ENCODE measurements at places on chromosomes 2 and 18. TPM values are rescaled to one million over a fixed set of nuclear protein-coding genes. Genes with fewer than 3 reads are reported as not detected.

The FHOD3 gene
- total RNA-seq = not detected

The SCYGR3 gene
- not detected for total RNA-seq

GRCh38 chr2:890791-891190, 59.9 kb upstream of the SNTG2 start:
- H3K4me1 ChIP-seq = no peaks in the 10 kb centered on the region
- no peak overlapping the region for H3K4me3 ChIP-seq
- no peak for DNase-seq

The TCF23 gene
- total RNA-seq = not detected

The LHCGR gene
- not detected for total RNA-seq

GRCh38 chr18:48814490-48815178, 136.1 kb downstream of the SMAD7 start:
- H3K27ac ChIP-seq = peak overlapping the region; percentile 82
- H3K36me3 ChIP-seq = no peaks in the 10 kb centered on the region
- H3K4me3 ChIP-seq = no peak overlapping the region
- H3K4me1 ChIP-seq = peaks cover 47% of the 10 kb centered on the region

The NPPC gene
- total RNA-seq = not detected

DNA sequence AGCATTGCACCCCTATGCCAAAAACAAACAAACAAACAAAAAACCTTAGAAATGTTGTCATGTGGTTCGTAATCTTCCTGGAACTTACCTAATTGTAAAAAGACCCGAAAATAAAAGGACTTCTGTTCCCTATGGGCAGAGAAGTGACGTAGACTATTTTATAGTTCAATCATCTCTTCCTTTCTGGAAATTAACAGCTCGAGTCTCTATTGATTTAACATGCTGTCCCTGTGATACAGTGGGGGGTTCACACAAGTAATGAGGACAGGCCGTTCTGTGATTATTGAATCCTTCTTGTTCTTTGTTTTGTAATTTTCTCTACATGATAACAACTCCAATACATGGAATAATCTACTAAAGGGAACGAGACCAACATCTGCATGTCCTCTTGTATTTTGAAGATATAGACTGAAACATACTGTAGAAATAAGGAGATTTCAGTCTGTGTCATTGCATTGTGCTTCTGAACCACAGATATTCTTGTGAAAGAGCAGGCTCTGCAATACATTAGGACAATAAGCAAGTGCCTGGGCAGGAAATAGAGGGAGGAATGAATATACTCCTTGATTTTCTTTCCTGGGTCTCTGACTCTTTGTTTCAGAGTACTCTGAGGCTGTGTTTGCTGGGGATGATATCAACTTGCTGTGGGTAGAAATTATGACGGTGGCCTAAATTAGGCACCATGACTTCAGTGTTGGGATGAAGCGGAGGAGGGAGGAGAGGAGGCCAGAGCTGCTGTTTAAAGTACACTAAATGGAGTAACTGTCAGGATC, 65.7 kb upstream of the PPM1B start:
- H3K36me3 ChIP-seq = no peaks in the 10 kb centered on the region
- no peak for DNase-seq
- H3K27ac ChIP-seq = no peak overlapping the region

GRCh38 chr2:85534881-85535280, 4.1 kb upstream of the MAT2A start:
- no peaks in the 10 kb centered on the region for H3K27me3 ChIP-seq
- peaks cover 12% of the 10 kb centered on the region for H3K4me1 ChIP-seq
- H3K36me3 ChIP-seq = no peaks in the 10 kb centered on the region

The CD226 gene
- total RNA-seq = 95.7 TPM

- no peaks in the 10 kb centered on the region for H3K27me3 ChIP-seq
- no peak overlapping the region for H3K4me3 ChIP-seq
- no peak for DNase-seq
- no peaks in the 10 kb centered on the region for H3K36me3 ChIP-seq
These were observed 52.1 kb upstream of the FOSL2 start for GRCh38 chr2:28340312-28341202.

The CIB4 gene
- total RNA-seq = not detected

- H3K27ac ChIP-seq = no peak overlapping the region
- H3K4me3 ChIP-seq = no peak overlapping the region
- H3K4me1 ChIP-seq = no peaks in the 10 kb centered on the region
- H3K36me3 ChIP-seq = no peaks in the 10 kb centered on the region
- H3K27me3 ChIP-seq = no peaks in the 10 kb centered on the region
These were observed 43.0 kb upstream of the CHMP1B start for GRCh38 chr18:11808001-11808855.

GRCh38 chr18:10128921-10129501, 215.2 kb downstream of the VAPA start:
- no peaks in the 10 kb centered on the region for H3K36me3 ChIP-seq
- no peak overlapping the region for H3K27ac ChIP-seq
- peaks cover 4% of the 10 kb centered on the region for H3K27me3 ChIP-seq

- H3K4me1 ChIP-seq = no peaks in the 10 kb centered on the region
- no peak overlapping the region for H3K4me3 ChIP-seq
- no peak for DNase-seq
- H3K36me3 ChIP-seq = no peaks in the 10 kb centered on the region
These were observed 292.9 kb downstream of the STK39 start for GRCh38 chr2:167954495-167954894.

GRCh38 chr2:112047537-112048235, 7.4 kb upstream of the TMEM87B start:
- H3K4me3 ChIP-seq = no peak overlapping the region
- no peaks in the 10 kb centered on the region for H3K4me1 ChIP-seq
- no peak overlapping the region for H3K27ac ChIP-seq

DNA sequence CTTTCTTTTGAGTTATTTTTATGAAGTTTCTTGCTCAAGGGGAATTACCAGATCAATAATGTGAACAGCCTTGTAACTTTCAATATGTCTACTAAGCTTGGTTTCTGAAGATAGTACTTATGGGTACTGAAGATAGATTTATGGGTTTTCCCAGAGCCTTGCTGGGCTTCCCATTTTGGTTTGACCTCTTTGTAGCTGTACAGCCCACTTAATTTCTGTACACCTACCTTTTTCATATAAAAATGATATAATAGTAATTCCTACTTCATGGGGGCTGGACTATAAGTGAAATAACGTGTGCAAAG, 22.2 kb downstream of the IL1R2 start:
- H3K27me3 ChIP-seq = no peaks in the 10 kb centered on the region
- H3K27ac ChIP-seq = no peak overlapping the region
- no peak for DNase-seq
- H3K4me3 ChIP-seq = no peak overlapping the region
- H3K4me1 ChIP-seq = no peaks in the 10 kb centered on the region
- H3K36me3 ChIP-seq = no peaks in the 10 kb centered on the region

The PIGN gene
- 27.7 TPM for total RNA-seq

DNA sequence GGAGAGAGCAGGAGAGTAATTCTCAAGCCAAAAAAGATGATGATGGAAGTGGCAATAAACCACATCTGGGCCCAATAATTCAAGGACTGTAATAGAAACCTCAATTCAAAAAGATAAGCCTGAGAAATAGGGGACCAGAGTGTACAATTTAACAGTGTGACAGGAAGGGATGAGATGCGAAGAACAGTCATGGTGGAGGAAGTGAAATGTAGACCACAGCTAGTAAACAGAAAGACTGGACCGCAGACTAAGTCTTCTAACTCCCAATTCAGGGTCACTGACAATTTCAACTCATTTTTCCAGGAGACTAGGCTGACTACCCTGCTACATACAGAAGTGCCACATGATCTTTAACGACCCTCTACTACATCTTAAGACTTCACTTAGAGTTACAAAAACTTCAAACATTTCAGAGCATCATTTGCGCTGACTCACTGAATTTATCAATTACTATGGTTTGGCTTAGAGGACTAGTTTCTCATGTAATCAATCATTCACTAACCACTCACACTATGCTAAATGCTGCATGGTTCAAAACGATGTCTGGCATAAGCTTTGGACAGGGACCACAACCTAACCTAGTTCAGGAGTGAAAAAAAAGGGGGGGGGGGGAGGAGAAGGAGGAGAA, 9.0 kb downstream of the CUL3 start:
- H3K27ac ChIP-seq = no peak overlapping the region
- H3K4me3 ChIP-seq = no peak overlapping the region
- no peak for DNase-seq
- H3K4me1 ChIP-seq = peaks cover 99% of the 10 kb centered on the region

The ATG16L1 gene
- total RNA-seq = 89.4 TPM

The IL37 gene
- not detected for total RNA-seq

The ERMN gene
- 3.5 TPM for total RNA-seq

DNA sequence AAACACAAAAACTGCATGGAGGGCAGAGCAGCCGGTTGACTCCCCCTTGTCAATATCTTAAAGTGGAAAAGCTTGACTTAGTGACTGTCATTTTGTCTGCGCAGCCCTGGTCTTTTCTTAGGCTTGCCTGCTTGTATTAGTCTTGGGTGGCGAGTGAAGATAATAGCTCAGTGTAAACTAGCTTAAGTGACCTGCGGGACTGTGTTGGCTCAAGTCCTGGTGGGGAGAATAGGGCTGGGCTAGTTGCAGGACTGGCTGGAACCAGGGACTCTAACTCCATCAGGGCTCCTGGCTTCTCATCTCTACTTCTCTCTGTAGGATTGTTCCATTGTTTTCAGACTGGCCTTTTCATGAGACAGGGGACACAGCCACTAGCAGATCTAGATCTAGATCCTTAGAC, 8.1 kb upstream of the ATG16L1 start:
- no peaks in the 10 kb centered on the region for H3K36me3 ChIP-seq
- no peaks in the 10 kb centered on the region for H3K27me3 ChIP-seq
- peaks cover 63% of the 10 kb centered on the region for H3K4me1 ChIP-seq

- H3K27ac ChIP-seq = no peak overlapping the region
- no peaks in the 10 kb centered on the region for H3K36me3 ChIP-seq
- no peaks in the 10 kb centered on the region for H3K4me1 ChIP-seq
These were observed 96.8 kb downstream of the ST6GAL2 start for GRCh38 chr2:106789185-106789584.

GRCh38 chr18:14015416-14015815, 100.1 kb upstream of the MC2R start:
- no peaks in the 10 kb centered on the region for H3K36me3 ChIP-seq
- H3K27me3 ChIP-seq = no peaks in the 10 kb centered on the region
- no peak overlapping the region for H3K4me3 ChIP-seq
- DNase-seq = no peak
- H3K4me1 ChIP-seq = no peaks in the 10 kb centered on the region
- no peak overlapping the region for H3K27ac ChIP-seq

DNA sequence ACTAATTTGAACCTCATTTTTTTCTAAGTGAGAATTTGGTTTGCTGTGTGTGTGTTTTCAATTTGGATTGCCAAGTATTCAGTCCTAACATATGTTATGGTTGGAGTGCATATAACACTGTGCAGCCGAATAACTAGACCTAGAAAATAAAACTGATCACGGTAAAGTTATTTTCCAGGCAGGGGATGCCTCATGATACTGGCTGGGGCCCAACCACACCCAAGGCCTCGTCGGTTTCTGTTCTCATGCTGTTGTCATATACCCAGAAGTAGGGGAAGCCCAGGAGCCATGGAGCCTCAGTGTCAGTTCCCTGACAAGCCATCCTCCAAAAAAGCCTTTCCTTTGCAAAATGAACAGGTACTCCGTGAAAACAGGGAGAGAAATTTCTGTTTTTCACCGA, 160.2 kb downstream of the GBX2 start:
- no peak for DNase-seq
- no peaks in the 10 kb centered on the region for H3K36me3 ChIP-seq
- H3K27ac ChIP-seq = no peak overlapping the region
- no peaks in the 10 kb centered on the region for H3K27me3 ChIP-seq
- no peak overlapping the region for H3K4me3 ChIP-seq
- H3K4me1 ChIP-seq = no peaks in the 10 kb centered on the region

GRCh38 chr2:232296776-232297525, 81.6 kb upstream of the ALPP start:
- H3K4me3 ChIP-seq = no peak overlapping the region
- no peak for DNase-seq
- H3K4me1 ChIP-seq = peaks cover 4% of the 10 kb centered on the region
- H3K27me3 ChIP-seq = no peaks in the 10 kb centered on the region
- no peak overlapping the region for H3K27ac ChIP-seq

GRCh38 chr18:76530846-76531245, 35.8 kb upstream of the ZNF516 start:
- no peak for DNase-seq
- H3K4me1 ChIP-seq = no peaks in the 10 kb centered on the region
- H3K36me3 ChIP-seq = no peaks in the 10 kb centered on the region
- no peak overlapping the region for H3K27ac ChIP-seq
- H3K4me3 ChIP-seq = no peak overlapping the region
- H3K27me3 ChIP-seq = no peaks in the 10 kb centered on the region

The TRPM8 gene
- not detected for total RNA-seq

DNA sequence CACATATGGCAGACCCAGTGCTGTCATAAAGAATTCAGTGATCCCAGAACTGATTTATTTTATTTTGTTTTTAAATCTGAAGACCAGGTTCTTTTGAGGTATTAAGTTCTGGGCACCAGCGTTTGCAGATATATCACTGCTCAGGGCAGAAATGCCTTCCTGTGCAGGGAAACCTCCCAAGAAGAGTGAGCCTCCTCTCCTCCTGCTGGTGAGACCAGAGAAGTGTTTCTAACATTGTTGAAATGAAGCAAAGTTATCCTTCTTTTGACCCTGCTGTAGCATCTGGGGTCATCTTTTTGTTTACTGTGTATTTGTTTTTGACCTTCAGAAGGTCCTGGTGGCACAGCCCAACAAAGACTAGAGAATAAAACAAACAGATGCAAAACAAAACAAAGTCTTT, 94.0 kb downstream of the AQP4 start:
- no peak overlapping the region for H3K4me3 ChIP-seq
- H3K36me3 ChIP-seq = no peaks in the 10 kb centered on the region

DNA sequence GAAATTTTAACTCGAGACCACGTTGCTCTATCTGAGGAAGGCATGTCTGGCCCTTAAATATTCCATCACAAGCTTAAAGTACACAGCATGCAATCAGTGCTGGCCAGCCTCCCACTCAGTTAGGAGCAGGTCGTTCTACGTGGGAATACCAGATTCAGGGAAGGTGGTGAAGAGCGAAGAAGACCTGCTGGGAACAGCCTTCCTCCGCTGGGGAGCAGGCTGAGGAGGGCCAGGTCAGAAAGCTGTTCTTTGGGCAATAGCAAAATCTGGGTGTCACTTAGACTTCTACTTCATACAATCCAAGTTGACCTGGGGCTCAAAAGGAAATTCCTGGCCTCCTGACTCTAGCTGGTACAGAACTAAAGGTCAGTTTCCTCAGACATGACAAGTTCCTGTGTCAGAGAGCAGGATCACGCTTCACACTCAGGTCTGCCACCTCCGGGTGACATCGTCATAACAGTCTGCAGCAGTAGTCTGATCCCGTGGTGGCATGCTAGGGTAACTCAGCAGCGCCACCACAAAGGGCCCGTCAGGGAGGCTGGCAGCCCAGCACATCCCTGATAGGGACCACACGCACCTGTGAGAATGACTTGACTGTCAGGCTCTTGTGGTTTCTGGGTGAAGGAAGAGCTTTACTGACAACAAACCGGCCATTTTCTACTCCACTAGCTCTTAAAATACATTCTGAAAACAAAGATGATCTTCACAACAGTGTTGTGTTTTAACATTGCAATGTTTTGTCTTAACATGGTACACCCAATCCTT, 35.2 kb upstream of the NAPG start:
- H3K4me3 ChIP-seq = no peak overlapping the region
- H3K4me1 ChIP-seq = no peaks in the 10 kb centered on the region
- H3K36me3 ChIP-seq = no peaks in the 10 kb centered on the region
- peak; percentile 65 for DNase-seq
